ENCODE measurements at places on chromosomes 1 and 21.

DNA sequence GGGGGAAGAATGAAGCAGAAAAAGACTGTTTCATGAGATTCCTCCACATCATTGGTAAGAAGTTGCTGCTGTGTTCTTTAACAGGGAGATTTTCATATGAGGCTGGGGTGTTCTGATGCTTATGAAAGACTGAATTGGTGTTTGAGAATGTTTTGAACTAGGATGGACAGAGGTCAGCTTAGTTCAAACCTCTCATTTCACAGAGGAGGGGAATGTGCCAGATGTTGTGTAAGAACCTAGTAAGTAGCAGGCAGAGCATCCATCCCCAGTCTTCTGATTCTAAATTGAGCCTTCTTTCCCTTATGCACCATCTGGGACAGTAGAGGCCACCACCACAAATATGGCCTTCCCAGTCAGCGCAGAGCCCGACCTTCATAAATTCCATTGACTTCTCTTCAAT lies 43.7 kb downstream of the SAMD13 start:
- no peak for DNase-seq

DNA sequence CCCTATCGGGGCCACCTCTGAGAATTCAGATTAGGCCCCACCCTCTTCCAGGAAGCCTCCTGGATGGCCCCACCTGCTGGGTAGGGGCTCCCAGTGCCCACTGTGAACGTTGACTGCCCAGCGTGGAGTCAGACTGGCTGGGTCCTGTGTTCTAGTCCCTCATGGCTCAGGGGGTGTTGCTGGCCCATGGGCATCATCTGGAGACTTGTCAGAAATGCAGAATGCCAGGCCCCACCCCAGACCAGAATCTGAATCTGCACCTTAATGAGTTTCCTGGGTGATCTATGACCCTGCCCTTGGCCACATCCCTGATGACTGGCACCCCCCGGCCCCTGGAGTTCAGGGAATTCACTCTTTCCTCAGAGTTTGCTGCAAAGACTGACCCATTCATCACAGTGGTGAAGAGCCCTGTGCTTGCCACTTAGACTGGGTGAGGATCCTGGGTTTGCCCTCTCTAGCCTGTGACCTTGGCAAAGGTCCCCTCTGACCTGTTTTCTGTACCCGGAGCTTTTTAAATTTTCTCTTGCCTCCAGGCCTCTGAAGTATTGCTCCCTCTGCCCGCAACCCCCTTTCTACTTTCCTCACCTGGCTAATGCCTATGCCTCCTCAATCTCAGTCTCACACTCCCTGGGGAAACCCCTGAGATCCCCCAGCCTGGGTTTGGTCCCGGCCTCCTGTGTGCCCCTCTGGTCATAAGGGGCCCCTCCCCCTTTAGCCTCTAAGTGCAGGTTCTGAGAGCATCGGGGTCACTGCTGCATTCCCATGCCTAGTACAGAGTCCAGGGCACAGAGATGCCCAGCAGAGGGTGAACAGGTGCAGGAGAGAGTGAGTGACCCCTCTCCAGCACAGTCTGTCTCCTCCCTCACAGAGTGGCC lies 184.2 kb downstream of the MATN1 start:
- DNase-seq: no peak

- DNase-seq: no peak
These were observed 57.2 kb downstream of the CACHD1 start for GRCh38 chr1:64527165-64527564.

DNA sequence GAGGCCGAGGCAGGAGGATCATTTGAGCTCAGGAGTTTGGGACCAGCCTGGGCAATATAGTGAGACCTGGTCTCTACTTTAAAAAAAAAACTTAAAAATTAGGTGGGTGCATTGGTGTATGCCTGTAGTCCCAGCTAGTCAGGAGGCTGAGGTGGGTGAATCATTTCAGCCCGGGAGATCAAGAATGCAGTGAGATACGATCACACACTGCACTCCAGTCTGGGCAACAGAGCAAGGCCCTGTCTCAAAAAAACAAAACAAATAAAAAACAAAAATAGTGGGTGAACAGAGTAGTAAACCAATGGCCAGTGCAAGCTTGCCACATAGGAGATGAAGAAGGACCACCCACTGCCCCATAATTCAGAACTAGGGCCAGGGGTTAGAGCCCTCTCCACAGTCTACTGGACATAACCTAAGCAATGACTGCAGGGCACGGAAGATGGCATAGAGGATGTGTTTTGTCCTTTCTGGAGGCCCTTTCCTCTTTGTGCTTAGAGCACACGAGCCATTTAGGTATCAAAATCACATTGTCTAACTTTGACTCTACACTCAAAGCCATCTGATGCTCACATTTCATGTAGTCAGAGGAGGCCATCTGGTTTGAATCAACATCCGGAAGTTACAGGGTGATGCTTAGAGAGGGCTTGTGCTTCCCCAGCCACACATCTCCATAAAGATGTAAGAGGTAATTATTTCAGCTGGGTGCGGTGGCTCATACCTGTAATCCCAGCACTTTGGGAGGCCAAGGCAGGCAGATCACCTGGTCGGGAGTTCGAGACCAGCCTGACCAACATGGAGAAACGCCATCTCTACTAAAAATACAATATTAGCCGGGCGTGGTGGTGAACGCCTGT lies 12.6 kb downstream of the CD2 start:
- no peak for DNase-seq

DNA sequence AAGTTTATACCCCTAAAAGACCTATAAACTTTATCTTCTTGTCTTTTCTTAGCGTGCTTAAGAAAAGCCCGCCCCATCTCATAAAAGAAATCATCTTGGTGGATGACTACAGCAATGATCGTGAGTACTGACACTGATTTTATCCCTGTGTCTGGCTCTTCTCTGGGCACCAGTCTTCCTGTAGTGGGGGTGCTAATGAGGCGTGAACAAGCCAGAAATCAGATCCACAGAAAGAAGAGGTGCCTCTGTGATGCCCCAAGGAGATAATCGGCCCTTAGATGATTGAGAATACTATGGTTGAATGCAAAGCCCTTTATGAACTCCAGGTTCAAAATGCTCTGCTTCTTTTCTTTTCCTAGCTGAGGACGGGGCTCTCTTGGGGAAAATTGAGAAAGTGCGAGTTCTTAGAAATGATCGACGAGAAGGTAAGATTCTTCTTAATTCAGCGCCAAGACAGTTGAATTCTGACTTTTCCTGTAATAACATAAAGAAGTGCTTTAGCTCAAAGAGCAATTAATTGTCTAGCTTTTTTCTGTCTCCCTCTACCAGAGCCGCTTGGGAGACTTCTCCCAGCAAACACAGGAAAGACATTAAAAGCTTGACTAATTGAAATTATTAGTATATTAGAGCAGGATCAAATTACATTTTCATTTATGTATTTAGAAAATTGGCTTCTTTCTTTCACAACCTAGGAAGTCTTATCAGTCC lies 169.4 kb downstream of the GALNT2 start:
- no peak for DNase-seq

DNA sequence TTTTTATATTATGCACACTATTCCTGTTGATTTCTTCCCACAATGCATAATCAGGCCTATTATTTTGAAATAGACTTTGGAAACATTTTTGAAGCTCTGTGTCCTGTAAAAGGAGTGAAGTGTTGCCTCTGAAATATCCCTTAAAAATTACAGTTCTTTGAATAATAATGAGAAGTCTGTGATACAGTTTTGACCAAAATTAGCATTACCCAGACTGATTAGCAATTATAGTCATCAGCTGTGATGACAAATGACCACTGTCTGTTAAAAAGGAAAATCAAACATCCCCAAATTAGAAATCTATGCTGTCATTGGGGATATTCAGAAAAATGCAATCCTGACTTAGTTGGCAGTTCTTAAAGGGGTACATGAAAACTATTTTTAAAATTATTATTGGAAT lies 63.7 kb downstream of the PTGS2 start:
- DNase-seq: no peak

DNA sequence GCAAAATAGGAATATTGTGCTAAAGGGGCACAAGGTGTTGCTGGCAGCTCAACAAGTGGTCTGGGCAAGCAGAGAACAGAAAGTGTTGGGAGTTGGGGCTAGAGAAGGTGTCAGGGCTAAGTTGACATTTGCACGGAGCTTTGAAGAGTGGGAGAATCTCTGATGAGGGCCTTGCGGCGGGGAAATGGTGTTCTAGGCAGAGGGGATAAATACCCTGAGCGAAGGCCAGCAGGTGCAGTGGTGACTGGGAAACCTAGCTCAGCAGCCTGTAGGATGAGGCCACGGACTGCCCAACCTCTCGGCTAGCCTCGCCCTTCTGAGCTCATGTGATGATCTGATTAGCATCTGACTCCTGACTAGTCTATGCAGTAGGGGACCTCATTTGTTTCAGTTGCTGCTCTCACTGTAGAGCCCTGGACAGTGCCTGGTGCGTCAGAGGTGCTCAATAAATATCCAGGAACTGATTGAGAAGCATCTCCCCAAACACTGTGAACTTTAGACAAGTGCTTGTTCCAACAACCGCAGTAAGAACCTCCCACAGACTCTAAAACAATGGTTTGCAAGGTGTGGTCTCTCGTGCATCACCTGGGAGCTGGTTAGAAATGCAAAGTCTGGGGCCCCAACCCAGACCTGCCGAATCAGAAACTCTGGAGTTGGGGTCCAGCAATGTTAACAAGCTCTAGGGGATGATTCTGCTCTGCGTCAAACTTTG lies 1.0 kb upstream of the FOXO6 start:
- DNase-seq: no peak

GRCh38 chr1:186559601-186560116 lies 98.7 kb upstream of the PDC start:
- DNase-seq: no peak

GRCh38 chr1:197481101-197481500 lies 213.0 kb downstream of the CRB1 start:
- DNase-seq: no peak

- no peak for DNase-seq
These were observed 238.1 kb upstream of the OLFM3 start for GRCh38 chr1:102234753-102235359.

DNA sequence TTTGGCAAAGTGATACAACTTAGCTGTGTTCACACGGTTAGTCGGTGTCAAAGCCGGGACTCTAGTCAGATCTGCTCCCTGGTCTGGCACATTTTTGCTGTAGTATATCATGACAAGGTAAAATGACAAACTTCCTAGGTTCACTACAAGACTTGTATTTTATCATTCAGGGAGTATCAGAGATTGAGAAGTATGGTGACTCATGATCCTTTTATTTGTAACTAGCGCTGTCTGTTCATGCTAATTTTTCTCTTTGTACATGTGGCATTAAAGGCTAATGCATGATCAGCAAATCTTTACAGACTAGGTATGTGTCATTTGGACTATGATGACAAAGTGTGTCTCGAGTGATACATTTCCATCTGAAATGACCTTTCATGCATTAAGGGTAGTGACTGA lies 326.7 kb downstream of the SIPA1L2 start:
- no peak for DNase-seq

DNA sequence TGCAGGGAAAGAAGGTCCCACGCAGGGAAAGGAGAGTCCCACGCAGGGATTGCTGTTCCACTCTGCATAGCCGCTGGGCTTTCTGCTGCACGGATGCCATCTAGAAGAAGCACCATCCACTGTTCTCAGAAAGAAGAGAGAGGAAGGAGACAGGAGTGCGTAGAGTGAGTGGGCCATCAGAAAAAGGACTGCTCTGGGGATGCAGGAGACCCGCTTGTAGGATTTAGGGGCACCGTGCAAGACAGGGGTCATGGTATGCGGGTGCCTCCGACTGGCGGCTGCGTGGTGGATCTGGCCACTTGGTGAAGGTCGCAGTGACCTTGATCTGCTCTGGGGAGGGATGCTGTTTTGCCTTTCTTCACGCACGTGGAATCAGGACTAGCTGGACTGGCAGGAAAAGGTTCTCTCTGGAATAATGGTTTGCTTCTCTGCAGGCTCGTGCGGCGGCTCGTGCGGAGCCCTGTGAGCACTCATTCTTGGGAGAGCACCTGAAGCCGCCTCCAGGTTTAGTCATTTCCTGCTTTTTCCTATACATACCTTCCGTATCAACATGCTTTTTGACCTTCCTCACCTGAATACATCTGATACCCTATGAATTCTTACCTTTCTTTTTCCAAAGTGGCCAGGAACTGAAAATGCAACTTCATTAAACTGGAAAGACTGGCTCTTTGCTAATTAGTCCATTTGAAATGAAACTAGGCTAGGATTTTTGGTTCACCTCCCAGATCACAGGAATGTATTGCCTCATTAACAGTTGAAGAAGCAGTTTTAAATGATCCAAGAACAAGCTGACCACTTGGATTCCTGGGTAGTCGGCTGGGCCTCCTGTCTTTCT lies 181.6 kb downstream of the KIF26B start:
- DNase-seq: peak; percentile 28

- DNase-seq: no peak
These were observed 3.0 kb upstream of the SMPDL3B start for GRCh38 chr1:27931759-27932158.

- DNase-seq: peak; percentile 44
These were observed 12.7 kb downstream of the INSL5 start for GRCh38 chr1:66788231-66788939.

DNA sequence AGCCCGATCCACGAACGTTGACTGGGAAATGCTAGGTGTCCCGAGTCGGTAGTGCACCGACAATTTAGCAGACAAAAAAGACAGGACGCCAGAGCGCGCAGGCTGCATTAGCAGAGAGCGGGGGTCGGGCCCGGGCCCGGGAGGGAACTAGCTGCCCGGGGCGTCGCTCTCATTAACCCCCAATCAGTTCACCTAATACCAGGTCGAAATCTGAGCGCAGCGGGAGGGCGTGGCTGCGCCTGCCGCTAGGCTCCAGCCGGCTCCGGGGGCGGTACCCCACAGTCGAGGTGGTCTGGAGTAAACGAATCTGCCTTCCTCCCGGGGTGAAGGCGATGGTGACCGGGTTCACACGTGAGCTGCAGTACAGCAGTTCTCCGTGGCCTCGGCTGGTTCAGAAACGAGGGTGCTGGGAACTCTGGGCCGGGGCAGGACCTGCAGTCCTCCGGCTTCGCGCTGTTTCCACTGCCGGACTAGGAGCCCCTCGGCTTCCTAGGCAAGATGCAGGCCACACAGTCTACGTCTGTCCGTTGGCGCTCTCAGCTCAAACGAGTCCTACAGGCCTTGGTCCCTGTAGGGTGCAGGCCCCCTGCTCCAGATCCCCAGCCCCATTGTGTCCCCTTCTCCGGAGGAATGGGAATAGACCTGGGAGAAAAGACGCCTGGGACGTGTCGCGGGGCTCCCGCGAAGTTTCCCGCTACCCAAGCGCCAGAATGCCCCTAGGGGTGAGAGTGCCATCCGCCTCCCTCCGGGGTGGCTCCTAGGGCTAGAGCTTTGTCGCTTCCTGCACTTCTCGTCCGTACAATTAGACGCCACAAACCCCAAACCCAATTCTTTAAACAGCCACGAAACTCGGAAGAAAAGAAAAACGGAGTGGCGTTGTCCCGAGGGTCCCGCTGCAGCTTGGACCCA lies 2.0 kb downstream of the GFI1 start:
- peak; percentile 34 for DNase-seq

- no peak for DNase-seq
These were observed 10.0 kb downstream of the PLA2G2D start for GRCh38 chr1:20109223-20109856.

DNA sequence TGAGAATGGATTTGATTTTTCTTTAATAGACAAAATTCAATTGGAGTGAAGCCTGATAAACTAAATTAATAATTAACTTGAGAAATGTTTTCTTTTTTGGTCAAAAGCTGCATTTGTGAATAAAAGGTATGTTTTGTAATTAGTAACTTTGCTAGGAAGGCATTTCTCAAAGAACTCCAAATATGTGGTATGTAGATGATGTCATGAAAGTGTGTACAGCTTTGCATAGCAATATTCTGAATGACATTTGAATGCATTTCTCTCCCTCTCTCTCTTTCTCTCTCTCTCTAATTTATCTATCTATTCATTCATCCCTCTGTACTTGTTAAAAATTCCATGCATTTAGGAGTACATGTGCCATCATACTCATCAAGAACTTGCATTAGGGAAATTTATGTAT lies 109.1 kb upstream of the ADAMTS5 start:
- DNase-seq: no peak
